ENCODE measurements at places on chromosomes 2 and 18.
A peak's percentile ranks its signal among the peaks of the same experiment; 100 is the strongest.

- DNase-seq: no peak
Observed at GRCh38 chr2:225040856-225041206, 1.4 kb downstream of the DOCK10 start.

- DNase-seq: peak; percentile 26
Observed at GRCh38 chr2:85327160-85327821, 498 bp downstream of the TGOLN2 start.

GRCh38 chr2:196182439-196183171, 11.2 kb upstream of the STK17B start:
- DNase-seq: no peak

DNA sequence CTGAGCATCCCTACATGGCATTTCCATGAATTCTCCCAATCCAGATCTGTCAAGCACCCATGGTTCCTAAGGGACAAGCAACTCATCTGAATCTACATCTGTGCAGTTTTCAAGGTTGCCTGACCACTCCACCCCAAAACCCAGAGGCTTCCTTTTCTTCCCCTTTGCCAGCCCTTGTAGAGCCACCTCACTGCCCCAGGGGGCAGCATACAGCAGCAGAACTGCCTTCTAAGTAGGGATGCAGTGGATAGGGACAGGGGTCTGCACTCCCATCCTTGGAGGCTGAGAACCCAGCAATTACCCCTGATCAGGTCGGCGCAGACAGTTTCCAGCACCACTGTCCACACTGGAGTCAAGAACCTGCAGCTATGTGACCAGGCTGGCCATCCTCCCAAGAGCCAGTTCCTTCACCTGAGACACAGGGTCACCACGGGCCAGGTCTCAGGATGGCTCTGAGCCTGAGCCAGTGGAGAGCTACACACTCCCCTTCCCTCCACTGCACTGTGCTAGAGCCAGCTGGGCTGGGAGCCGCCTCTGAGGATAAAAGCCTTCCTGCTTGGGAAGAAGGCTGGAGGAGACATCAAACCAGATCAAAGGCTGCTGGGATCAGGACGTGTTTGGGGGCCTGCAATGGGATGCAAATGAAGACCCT, 283.1 kb downstream of the CELF4 start:
- no peak for DNase-seq

DNA sequence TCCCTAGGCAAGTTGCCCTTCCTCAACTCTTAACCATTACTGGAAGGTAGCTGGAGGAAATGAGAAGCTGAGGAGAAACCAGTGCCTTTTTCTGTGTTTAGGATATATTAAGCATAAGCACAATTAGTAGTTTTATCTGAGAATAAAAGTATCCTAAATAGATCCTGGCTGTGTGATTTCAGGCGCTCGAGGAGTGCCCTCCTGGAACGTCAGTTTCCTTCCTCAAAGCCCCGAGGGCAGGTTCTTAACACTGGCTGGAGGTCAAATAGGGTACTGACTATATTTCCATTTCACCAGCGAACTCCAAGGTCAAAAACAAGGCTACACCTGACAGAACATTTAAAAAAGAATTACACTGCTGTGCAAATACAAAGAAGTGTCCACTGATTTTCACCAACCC, 1.5 kb upstream of the STON1 start:
- no peak for DNase-seq

DNA sequence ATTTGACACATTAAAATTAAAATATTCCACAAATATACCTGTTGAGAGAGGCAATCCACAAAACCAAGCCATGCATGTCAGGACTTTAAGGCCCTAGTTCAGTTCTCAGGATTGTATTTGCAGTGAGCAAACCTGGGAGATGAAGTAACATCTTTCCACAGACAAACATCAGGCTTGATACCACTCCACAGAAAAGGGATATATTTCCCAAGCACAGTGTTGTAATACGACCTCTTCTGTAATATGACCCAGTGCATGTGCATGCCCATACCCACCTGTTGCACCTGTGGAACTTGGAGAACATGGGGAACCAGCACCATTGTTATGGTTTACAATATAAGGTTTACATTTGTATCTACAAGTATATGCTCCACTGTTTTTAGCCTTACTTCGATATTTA, 184.0 kb downstream of the PDE11A start:
- DNase-seq: peak; percentile 27

All from NCI-H345 (cell line).